ENCODE measurements at places on chromosomes 3 and 15.

GRCh38 chr3:14266361-14266760 lies 87.7 kb downstream of the LSM3 start:
- no peak for DNase-seq

DNA sequence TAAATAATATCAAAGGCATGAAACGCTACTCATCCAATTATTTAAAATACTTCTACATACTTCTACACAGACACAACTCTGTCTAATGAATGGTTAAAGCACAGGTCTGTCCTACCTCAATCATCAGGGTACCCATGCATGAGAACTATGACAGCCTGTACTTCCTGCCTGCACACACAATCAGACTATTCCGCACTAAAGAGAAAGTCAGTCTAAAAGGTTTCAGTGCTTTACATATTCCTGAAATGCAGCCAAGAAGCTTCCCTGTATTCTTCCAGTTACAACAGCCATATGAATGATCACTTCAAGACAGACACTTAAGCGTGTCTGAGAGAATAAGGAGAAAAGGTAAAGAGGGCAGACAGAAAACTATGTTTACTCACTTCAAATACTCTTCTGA lies 58.8 kb downstream of the TUBGCP4 start:
- DNase-seq, result no peak

DNA sequence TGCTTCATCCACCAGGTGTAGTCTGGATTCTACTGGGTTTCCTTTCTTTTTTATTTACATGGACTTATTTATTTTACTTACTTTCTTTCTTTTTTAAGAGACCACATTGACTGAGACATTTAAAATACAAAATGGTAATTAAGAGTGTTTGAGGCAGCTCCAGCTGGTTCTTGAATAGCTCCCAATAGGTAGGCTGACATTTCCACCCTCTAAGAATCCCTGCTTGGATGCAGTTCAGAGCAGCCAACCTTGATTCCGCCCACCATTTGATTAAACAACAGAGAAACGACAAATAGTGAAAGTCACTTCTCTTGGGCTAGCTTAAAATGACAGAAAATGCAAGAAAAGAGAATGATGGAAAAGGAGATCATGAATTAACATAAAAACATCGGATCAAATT lies 270.5 kb downstream of the TUSC7 start:
- no peak for DNase-seq

- DNase-seq, result no peak
Measured at GRCh38 chr15:85457392-85457968, 77.1 kb downstream of the AKAP13 start.

GRCh38 chr3:88082854-88083253 lies 23.8 kb downstream of the ZNF654 start:
- DNase-seq, result no peak

DNA sequence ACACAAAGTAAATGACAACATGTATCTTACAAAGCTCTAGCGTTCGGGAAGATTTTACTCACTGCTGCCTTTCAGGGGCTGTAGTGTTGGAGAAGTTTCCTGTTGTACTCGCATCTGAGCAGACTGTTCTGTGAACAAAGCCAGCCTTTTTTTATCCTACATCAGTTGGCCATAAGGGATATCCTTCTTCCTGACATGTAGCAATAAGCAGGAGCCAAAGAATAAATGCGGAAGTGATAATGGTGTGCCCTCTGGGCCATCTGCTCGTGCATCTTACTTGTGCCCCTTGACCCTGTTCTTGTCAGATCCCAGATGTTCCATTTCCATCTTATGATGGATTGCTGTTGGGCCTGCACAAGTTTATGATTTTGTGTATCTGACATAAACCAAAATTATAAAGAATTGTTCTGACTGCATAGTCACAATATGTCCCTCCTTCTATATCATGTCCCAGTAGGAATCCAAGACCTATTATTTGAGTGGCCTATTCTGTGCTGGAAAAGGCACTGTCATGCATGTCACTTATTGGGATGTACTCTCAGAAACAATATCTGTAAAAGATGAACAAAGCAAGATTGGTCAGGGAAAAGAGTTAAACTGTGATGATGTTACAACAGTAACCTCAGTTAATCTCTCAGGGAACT lies 631.3 kb downstream of the NSUN3 start:
- DNase-seq, result no peak

All from activated effector memory CD4-positive, alpha-beta T cell treated with anti-CD3 and anti-CD28 coated beads, Interleukin-2, amount 50 U/mL, for 16 hours (primary cell).